Effector memory CD4-positive, alpha-beta T cell (primary cell): ENCODE measurements at places on chromosomes 4 and X.

DNA sequence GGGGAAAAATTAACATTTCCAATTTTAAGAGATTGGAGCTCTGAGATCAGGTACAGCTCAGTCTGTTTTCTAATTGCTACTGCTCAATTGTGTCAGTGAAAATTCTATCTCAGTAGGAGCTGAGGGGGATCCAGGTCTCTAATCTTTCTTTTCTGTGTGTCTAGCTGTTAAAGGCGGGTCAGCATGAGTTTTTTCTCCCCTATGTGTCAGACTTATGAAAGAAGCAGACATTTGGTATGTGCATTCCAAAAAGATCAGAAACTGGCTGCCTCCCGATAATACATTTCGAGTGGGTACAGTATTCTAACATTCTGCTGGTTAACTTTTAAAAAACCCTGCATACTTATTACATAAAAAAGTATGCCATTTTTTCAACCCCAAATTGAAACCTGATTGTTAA is 72.4 kb downstream of the PCDH7 start:
- H3K4me3 ChIP-seq = no peak overlapping the region
- no peaks in the 10 kb centered on the region for H3K4me1 ChIP-seq
- H3K36me3 ChIP-seq = no peaks in the 10 kb centered on the region
- no peaks in the 10 kb centered on the region for H3K27me3 ChIP-seq
- no peak for DNase-seq

GRCh38 chr4:32658019-32658418 is 1937.8 kb downstream of the PCDH7 start:
- no peak overlapping the region for H3K27ac ChIP-seq
- H3K27me3 ChIP-seq = no peaks in the 10 kb centered on the region
- DNase-seq = no peak
- no peaks in the 10 kb centered on the region for H3K36me3 ChIP-seq
- H3K4me3 ChIP-seq = no peak overlapping the region
- no peaks in the 10 kb centered on the region for H3K4me1 ChIP-seq

- H3K36me3 ChIP-seq = no peaks in the 10 kb centered on the region
- H3K27ac ChIP-seq = no peak overlapping the region
- H3K4me3 ChIP-seq = no peak overlapping the region
- no peaks in the 10 kb centered on the region for H3K27me3 ChIP-seq
Measured at GRCh38 chr4:11700751-11701226, 272.1 kb upstream of the HS3ST1 start.

GRCh38 chrX:42943051-42943974 is 165.3 kb upstream of the PPP1R2C start:
- DNase-seq = peak; percentile 16
- peak overlapping the region; percentile 70 for H3K27ac ChIP-seq
- H3K27me3 ChIP-seq = no peaks in the 10 kb centered on the region
- H3K4me1 ChIP-seq = peaks cover 60% of the 10 kb centered on the region

GRCh38 chr4:146235654-146236177 is 21.4 kb downstream of the REELD1 start:
- no peak overlapping the region for H3K4me3 ChIP-seq
- H3K36me3 ChIP-seq = no peaks in the 10 kb centered on the region
- DNase-seq = no peak
- H3K27ac ChIP-seq = no peak overlapping the region
- H3K4me1 ChIP-seq = no peaks in the 10 kb centered on the region
